ENCODE measurements at places on chromosomes 12 and 14. TPM values are rescaled to one million over a fixed set of nuclear protein-coding genes. Genes with fewer than 3 reads are reported as not detected.

The OVCH1 gene
- total RNA-seq: not detected

The ZNF84 gene
- total RNA-seq: 16.2 TPM

The TMEM179 gene
- total RNA-seq: not detected

The FAR2 gene
- 34.4 TPM for total RNA-seq

The ATG2B gene
- 40.9 TPM for total RNA-seq

The KCNH5 gene
- total RNA-seq: not detected

The NDUFA9 gene
- total RNA-seq: 29.2 TPM

The MTA1 gene
- 38.1 TPM for total RNA-seq

The TMBIM4 gene
- 134 TPM for total RNA-seq

The IAPP gene
- not detected for total RNA-seq

The SERPINA9 gene
- total RNA-seq: 1.8 TPM

The CPM gene
- 67.5 TPM for total RNA-seq

The SYCP3 gene
- total RNA-seq: not detected

The CYP27B1 gene
- 1.4 TPM for total RNA-seq

The HOXC4 gene
- total RNA-seq: 2.3 TPM

The FAM161B gene
- 4.7 TPM for total RNA-seq

The FGF23 gene
- total RNA-seq: not detected

The HHIPL1 gene
- total RNA-seq: 0.91 TPM

The SRRM4 gene
- not detected for total RNA-seq
